ENCODE measurements at places on chromosomes 12 and 14.

DNA sequence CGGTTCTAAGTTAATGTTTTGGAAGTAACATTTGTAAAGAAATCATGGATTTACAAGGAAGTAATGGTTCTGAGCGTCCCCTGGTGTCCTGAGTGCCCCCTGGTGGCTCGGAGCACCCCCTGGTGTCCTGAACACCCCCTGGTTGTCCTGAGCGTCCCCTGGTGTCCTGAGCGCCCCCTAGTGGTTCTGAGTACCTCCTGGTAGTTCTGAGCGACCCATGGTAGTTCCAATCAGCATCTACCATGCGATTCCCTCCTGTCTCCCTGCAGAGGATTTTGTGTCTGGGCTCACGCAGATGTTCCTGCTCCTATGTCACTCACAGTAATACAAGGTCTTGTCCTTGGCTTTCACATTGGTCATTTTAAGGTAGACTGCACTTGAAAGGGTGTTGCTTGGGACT lies 1352.9 kb downstream of the TMEM121 start:
- no peak for DNase-seq

DNA sequence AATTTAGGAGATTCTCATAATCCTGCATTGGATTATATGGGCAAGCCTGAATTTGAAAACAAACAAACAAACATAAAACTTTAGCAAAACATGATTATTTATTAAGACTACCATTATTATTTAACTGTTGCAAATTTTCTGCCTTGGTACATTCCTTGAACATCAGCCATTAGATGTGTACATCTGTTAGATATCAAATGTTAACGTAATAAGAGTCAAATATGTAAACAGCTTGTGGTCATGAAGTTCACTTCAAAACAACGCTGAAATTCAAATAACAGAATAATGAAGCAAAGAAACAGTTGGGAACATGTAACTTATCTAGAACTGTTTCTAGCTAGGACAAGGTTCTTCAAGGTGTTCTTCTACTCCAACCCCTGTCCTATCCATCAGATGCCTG lies 14.3 kb upstream of the TMX1 start:
- DNase-seq = no peak

DNA sequence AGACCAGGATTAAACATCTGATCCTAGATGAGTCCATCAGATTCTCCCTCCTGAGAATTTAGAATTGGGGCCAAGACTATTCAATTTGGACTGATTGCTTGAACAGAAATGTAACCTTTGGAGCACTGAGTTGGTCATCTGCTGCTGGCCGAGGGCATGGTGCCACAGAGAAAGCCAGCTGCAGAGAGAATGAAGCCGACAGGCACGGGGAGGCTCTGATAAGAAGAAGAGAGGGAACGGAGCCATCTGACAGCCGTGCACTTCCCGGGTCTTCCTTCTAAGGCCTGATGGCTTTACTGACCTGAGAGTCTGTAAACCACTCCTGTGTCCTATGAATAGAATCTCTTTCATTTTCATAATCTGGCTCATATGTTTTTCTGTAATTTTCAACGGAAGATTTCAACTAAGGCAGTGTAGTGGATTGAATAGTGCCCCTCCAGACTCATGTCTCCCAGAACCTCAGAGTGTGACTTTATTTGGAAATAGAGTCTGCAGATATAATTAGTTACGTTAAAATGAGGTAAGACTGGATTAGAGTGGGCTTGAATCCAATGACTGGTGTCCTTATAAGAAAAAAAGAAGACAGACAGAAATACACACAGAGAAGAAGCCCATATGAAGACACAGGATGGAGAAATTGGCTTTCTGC lies 39.1 kb upstream of the FRS2 start:
- DNase-seq = no peak

- DNase-seq = no peak
Observed at GRCh38 chr12:1553987-1554982, 40.1 kb downstream of the FBXL14 start.

- no peak for DNase-seq
Observed at GRCh38 chr12:99224237-99224636, 423.3 kb upstream of the GARIN6 start.

DNA sequence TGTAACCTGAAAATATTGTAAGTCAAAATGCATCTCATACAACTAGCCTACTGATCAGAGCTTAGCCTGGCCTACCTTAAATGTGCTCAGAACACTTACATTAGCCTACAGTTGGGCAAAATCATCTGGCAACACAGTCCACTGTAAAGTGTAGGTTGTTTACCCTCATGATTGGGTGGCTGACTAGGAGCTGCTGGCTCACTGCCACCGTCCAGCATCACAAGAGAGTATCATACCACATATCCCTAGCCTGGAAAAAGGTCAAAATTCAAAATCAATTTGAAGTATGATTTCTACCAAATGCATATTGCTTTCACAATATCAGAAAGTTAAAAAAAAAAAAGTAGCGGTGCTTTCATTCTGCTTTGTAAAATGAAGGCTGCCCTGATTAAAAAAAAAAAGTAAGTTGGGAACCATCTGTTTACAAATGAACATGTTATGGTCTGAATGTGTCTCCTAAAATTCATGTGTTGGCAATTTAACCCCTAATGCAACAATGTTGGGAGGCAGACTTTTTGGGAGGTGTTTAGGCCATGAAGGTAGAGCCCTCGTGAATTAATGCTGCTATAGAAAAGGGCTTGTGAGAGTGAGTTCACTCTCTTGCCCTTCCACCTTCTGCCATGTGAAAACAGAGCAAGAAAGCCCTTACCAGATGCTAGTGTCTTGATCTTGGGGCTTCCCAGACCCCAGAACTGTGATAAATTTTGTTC lies 211.8 kb downstream of the PPM1H start:
- no peak for DNase-seq

GRCh38 chr12:92912052-92912451 lies 17.0 kb downstream of the EEA1 start:
- peak; percentile 44 for DNase-seq

DNA sequence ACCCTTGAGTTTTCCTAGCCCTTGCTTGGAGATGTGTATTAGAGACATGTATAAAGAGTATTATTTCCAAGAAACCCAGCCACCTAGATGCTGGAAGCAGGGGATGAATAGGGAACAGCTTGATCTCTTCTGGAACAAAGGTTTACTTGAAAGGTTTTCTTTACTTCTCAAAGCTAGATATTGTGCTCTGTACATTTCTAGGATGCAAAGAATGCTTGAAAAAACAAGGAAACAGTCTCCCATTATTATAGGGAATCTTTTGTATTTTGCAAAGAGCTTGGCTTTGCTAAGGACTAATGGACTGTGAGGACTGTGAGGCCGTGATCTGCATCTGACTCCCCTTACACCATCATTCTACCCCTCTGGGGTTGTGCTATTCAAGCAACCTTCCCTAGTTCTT lies 77.9 kb downstream of the PRICKLE1 start:
- DNase-seq = no peak

GRCh38 chr12:86621957-86622356 lies 365.8 kb upstream of the MGAT4C start:
- DNase-seq = no peak

- no peak for DNase-seq
Observed at GRCh38 chr12:12465522-12465921, 97.1 kb downstream of the DUSP16 start.

DNA sequence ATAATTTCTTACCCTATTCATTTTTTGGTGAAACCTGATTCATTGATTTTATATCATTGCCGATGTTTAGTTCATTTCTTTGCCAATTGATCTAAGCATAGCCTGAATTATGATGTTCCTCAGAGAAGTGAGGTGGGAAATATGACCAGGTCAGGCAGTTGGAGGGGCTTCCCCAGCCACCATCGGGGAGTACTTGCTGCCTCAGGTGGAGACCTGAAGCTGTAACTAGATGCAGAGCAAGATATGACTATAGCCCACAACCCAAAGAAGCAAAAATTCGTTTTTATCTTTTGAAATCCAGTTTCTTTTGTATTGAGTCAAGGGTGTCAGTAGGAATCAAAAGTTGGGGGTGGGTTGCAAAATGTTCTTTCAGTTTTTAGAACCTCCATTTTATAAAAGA lies 7.9 kb downstream of the PTGDR start:
- DNase-seq = no peak

DNA sequence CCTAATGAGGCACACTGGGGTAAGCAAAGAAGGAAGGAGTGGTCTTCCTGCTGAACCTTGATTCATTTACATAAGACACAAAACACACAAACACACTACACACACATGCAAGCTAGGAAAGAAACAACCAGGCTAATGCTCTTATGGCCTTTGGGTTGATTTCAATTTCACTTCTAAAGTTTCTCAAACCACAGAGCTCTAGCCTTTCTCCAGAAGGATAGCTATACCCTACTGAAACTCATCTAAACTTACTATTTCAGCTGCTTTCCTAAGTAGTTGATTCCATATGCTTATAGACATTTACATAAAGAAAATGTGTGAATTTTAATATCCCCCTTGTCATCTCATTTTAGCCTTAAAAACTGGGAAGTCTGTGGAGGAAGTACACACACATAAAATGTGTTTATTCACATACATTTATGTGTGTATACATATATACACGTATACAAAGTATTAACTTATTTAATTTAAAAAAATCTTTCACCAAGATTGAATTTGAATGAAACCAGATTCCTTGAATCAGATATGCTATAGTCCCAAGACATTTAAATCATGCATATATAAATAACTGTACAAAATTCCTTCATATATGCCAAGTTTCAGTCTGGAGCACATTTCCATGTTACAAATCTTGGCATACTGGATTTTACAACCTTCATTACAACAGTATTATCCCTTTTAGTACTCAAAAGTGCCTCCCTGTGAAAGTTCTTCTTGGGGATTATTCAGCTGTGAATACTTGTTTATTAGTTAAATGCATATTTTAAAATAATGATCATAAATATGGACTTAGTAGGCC lies 231.8 kb upstream of the NPAS3 start:
- DNase-seq = no peak

DNA sequence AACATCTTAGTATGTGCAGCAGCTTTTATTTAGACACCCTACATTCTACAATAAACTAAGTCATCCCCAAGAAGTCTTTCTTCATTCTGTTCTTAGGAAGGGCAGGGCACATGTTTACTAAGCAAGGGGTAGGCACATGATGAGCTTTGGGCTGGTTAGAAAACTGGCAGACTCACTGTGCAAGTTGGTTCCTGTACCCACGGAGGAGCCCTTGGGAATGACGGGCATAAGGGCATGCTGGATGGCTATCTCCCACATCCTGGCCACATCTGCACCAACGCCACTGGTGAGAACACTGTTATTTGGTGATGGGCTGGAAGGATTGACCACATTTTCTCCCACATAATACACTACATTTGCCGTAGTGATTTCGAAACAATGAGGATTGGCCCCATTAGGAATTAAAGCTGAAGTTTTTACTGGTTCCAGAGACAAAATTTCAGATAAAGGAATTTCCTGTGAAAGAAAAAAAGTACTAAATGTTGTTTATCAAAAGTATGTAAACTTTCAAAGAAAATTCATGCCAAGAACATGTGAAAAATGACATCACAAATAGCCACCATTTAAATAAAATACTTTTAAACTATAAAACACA lies 297.0 kb downstream of the PRKD1 start:
- DNase-seq = peak; percentile 20

DNA sequence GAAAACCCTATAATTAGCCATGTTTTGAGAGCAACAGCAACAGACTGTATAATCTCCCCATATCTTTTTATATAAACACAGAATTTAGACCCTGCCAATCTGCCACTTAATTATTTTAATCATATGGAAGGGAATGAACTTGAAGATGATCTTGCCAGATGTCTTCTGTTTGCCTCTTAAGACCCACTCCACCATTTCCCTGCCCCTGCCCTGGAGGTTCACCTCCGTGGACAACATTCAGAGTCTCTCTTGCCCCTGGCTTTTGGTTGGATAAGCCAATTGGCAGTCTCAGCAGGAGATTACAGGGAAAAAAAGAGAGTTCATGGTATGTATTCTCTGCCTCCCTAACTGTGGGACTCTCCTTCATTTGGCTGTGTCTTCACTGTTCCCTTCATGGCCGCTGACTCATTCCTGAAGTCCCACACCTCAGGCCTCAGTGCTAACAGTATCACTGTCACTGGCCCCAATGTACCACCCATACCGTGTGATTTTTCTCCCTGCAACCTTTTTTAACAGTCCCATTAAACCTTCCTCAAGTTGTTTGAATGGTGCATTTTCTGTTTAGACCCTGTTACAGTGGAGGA lies 184.8 kb downstream of the PIK3C2G start:
- no peak for DNase-seq

DNA sequence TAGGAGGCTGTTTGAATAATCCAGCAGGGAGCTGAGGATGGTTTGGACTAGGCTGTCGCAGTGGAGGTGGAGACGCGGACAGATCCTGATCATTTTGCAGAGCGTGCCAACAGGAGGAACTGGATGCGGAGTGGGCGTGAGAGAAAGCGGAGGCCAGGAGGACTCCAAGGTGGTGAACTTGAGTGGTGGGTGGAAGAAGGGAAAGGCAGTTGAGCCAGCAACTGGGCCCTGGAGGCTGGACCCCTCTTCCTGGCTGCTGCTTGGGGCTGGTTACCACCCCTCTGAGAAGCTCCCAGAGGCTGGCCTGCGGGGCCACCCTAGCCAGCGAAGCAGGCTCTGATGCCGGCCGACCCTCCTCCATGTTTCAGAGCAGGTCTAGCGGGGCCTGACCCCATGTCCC lies 56.8 kb upstream of the KCNA1 start:
- no peak for DNase-seq

GRCh38 chr12:110739488-110739887 lies 3.2 kb downstream of the PPP1CC start:
- DNase-seq = no peak

- DNase-seq = no peak
Observed at GRCh38 chr12:12613344-12613743, 1.7 kb downstream of the CREBL2 start.

DNA sequence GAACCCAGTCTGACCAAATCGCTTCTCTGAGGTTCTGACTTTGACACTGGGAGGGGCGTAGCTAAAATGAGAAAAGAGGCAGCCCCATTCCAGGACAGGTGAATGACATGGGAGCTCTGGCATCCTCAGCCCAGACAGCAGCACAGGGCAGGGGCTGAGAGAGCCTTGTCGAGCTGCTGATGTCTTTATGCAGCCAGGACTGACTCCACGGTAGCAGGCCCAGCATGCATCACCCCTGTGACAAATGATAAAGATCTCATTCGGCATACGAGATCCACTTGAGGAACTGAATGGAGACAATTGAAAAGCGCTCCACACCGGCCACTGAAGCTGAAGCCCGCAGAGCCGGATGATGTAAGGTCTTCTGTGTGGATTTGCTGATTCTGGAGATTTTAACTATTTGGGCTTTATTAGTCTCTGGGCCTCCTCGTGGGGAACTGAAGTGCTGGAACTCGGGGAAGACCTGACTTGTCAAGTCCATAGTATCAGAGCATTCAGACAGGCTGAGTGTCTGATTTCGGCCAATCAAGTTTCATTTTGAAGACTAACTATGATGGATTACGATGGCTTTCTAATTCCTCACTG lies 56.9 kb upstream of the MAP1LC3B2 start:
- DNase-seq = no peak

- no peak for DNase-seq
Observed at GRCh38 chr12:80242321-80242720, 143.0 kb downstream of the OTOGL start.

GRCh38 chr14:54637270-54638134 lies 70.6 kb downstream of the SAMD4A start:
- DNase-seq = no peak

Data from fibroblast of skin of right quadriceps (primary cell).